ENCODE measurements at places on chromosomes 3 and 15.

DNA sequence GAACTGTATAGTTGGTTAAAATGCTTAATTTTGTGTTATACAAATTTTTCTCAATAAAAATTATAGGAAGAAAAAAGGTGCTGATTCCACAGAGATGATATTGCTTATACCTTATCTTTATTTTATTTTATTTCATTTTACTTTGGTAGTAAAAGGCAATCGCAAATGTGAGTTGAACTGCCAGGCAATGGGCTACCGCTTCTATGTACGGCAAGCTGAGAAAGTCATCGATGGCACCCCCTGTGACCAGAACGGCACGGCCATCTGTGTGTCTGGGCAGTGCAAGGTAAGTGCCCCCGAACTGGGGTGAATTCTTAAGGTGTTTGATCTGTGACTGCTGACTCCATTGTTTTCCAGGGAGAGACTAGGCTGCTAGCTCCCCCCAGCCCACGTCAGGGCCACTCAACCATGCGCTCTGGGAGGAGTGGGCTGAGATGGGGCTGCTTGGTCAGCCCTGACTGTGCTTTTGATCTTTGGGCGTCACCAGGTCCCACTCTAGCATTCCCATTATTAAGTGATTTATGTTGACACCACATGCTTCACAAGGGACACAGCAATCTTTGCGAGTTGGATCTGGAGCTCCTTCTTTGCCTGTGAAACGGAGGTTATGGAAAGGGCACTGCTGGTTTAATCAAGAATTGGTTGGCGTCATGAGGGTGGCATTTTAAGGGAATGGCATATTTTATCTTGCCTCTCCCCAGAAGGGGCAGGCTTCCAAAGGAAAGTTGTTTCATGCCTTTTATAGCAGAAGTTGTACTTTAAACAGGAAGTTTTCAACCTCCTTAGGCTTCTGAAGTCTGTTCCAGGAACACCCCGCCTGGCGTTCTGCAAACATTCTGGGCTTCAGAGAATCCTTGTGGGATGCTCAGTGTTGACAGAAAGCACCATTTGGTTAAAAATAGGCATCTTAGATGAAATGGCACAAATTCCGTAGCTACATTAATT lies 296.5 kb downstream of the THSD4 start:
- DNase-seq: no peak

DNA sequence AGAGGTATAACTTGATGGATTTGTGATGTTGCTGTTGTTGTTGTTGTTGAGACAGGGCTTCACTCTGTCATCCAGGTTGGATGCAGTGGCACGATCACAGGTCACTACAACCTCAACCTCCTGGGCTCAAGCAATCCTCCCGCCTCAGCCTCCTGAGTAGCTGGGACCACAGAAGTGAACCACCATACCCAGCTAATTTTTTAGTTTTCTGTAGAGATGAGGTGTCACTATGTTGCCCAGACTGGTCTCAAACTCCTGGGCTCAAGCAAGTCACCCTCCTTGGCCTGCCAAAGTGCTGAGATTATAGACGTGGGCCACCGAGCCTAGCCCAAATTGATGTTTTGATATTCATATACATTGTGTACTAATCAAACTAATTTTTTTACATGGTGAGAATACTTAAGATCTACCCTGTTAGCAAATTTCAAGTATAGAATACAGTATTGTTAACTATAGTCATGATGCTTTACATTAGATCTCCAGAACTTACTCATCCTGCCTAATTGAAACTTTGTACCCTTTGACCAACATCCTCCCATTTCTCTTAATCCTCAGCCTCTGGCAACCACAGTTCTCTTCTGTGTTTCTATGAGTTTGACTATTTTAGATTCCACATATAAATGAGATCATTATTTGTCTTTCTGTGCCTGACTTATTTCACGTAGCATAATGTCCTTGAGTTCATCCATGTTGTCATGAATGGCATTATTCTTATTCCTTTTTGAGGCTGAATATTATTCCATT lies 23.2 kb downstream of the LMCD1 start:
- no peak for DNase-seq

DNA sequence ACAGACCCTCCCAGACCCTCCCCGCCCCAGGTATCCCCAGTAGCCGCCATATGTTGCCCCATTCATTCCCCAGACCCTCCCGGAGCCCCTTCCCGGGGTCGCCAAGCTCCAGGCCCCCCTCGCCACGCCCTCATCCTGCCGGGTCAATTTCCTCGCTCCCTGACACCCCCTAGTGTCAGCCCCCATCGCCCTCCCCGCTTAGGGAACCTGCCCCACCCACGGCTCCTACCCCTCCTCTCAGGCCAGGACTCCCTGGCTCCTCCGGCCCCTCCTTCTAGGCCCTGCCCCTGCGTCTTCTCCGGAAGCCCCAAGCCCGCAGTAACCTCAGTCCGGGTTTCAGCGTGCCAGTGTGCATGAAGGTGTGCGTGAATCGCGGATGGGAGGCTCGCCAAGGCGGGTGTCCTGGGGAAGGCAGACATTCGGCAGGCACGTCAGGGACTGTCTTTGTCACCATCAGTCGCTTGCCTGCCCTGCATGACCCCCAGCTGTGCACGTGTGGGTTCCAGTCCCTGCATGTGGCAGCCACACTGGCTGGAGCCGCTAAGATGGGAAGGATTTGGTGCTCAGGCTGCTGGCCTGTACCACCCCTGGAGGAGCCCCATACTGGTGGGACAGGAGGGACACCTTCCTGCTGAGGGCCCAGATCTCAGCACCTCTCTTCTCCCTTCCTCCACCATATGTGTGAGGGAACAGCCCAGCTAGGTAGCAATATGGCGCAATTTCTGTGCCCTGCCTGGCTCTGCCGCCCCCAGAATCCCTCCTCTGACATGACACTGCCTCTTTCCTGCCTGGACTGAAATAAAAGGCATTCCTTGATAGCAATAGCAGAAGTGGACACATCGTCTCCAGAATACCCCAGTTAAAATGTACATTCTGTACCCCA lies 693 bp downstream of the DISP2 start:
- no peak for DNase-seq

DNA sequence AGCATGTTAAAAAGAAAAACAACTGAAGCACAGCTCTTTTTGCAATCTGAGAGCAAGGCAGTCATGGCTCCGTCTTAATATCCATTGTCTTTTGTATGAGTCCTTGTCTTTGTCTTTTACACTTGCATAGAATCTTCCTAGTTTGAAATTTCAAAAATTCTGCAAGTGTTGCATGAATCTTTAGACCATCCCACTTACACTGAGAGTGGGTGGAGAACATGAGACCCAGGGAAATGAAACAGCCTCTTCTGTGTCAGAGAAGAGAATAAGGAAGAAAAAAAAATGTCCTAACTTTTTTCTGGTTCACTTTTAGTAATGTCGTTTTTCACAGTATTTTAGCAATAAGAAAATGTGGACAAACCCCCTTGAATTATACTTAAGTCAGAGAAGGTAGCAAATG lies 12.1 kb upstream of the DCLK3 start:
- no peak for DNase-seq

DNA sequence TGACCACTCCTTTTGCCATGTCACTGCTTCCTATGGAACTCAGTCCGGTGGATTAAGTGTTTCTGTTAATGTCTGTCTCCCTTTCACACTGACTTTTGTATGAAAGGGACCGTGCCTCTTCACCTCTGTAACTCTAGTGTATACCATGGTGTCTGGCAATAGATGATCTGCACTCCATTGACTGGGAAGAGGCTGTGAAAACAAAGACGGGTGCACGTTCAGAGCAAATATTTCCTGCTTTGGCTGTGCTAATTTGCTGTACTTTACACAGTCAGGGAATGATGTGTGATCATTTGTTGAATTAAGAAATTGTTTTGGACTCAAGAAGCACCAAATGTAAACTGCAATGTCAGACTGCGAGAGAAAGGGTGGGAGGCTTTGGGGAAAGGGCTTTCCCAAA lies 315.2 kb downstream of the RORA start:
- DNase-seq: no peak

- no peak for DNase-seq
Observed at GRCh38 chr3:119305286-119305685, 11.1 kb downstream of the ARHGAP31 start.

DNA sequence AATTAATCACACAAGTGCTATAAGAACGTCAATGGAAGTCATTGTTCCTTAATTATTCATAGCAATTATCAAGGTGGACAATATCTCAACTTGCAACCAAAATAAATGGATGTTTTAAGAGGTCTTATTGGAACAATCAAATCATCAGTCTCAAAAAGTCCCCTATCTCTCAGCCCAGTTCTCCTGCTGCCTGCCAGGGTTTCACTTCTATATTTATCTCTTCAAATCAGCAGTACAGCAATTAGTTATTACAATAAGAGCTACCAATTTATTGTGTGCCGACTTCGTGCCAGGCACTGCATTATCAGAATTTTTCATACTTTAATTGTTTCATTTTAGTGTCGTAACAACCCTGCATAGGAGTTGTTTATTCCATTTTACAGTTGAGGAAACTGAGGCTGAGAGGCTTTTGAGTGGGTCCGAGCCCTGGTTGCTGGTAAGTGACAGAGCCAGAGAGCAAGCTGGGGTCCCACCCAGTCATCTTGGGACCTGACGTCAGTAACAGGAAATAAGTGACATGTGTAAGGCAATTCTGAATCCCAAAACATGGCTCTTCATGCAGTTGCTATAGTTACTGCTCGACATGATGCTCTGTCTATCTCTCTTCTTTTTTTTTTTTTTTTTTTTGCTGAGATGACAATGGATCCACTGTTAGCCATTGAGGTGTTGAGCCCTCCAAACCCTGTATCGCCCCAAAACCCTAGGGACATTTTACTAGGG lies 8.8 kb upstream of the KCTD6 start:
- no peak for DNase-seq

DNA sequence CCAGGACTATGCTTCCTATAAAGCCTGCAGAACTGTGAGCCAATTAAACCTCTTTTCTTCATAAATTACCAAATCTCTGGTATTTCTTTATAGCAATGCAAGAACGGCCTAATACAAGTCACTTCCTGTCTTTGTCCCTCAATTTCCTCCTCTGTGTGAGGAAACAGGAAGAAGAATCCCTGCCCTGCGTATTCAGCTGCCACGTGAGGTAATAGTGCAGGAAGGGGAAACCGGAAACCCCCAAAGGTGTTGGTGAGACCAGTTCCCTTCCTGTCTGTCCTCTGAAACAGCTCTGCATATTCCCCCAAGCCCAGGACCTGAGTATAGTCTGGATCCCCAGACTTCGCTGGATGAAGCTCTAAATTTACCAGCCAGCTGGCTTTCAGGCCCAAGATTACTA lies 18.1 kb upstream of the PTPN23 start:
- DNase-seq: no peak

DNA sequence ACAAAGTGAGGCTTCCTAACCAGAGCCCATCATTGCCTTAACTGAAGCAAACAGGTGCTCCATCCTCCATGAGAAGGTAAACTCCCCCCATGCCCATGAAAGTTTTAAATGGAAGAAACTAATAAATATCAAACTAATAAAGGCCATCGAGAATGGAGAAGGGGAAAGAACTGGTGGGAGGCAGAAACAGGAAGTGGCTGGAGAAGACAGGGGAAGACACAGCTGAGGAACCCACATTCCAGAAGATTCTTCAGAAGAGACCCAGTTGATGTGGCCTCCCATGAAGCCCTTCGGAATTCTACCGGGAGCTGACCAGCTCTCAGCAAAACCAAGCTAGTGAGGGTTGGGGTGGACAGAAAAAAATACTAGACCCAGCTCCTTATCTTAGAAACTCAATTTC lies 41.6 kb downstream of the SH3BP5 start:
- no peak for DNase-seq

- DNase-seq: no peak
Observed at GRCh38 chr15:48176112-48176511, 2.0 kb downstream of the MYEF2 start.

DNA sequence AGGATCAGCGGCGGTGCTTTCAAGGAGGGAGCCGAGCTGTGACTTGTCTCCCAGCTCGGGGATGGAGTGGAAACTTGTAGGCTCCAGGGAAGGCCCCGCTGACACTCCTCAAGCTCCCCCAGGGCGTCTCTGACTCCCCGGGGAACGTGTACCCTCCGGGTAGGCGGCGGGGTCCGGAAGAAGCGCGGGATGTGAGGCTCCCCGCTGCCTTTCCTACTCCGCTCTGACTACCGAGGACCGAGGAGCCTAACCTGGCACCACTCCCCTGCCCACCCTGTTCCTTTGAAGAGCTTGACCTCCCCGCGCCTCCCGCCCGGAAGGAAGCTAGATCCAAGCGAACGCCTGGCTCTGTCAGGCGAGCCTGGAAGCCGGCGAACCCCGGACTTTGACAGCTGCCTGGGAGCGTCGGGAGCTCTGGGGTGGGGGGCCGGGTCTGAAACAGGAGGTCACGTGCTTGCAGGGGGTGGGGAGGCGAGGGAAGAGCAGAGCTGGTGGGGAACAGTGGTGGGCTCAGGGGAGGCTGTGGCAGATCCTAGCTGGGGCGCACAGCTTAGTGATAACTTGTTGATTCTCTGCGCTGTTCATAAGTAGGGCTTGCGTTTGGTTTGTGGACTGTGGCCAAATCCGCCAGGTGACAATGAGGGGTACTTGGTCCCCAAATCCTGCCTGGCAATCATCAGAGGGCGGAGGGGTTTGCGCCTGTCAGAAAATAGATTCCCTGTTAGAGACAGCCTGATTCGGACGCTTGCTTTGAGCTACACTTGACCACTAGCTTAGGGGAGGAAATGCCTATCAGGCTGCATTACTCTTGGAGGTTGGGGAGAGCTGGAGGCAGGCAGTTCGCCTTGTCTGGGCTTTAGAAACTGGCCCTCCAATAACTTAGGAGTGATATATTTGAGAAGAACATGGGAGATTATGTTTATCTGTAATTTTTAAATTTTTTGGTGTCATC lies 1.2 kb downstream of the CLSTN2 start:
- peak; percentile 34 for DNase-seq

GRCh38 chr3:44363591-44363990 lies 25.0 kb downstream of the TCAIM start:
- DNase-seq: no peak

DNA sequence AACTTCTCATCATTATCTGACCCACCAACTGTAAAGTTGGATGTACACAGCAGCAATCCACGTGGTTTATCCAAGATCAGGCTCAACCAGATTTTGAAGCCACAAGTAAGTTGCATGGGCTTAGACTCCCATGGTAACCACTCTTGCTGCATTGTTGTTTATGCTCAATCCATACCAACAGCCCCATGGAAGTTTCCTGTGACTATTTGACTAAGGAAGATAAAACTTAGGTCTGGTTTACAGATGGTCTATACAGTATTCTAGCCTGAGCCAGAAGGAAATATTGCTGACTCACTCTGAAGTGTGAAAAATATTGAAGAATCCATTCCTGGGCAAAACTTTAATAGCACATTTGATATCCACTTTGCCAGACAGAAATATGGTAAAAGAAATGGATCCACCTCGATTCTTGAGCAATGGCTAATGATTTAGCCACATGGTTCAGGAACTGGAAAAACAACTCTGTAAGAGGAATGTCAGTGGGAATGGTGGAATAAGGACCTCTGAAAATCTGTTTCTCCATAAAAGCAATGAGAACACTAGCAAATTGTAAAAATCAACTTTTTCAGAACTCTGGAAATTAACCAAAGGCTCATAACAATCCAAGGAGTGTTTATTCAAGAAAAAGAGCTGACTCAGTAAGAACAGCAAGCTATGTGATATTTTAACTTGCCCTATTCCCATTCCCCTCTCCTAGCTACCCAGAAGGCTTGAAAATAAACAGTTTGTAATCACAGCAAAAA lies 162.9 kb upstream of the STT3B start:
- DNase-seq: no peak

Data from foreskin keratinocyte (primary cell).